ENCODE measurements at places on chromosomes 2 and 18. TPM values are rescaled to one million over a fixed set of nuclear protein-coding genes. Genes with fewer than 3 reads are reported as not detected.

GRCh38 chr18:51164761-51165281, 32.7 kb downstream of the MEX3C start:
- DNase-seq = no peak

DNA sequence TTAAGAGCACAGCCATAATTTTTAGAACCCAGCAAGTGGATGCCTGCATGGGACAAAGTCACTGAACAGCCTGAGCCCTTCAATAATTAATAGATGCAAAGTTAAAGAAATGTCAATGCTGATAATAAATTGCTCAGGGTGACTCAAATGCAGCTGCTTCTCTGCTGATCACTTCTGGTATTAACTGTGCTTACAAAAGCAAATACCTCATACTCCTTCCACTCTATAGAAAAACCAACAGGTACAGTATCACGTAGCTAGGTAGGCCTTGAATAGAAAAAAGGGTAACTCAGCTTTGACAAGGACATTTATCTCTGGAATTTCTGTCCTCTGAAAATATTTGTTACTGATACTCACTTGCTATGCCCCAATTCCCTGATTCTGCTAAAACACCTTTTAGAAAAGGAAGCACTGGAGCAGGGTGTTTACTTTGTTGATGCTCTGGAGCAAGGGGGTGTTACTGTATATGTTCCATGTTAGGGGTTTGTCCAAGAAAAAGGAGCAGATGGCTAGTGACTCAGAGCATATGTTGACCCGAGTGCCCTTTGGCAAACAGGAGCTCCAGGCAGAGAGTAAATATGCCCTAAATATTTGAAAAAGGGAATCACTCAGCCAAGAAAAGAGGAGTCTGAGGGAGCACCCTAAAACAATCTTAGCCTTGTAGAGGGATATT, 59.1 kb upstream of the RTN4 start:
- DNase-seq = peak; percentile 66

IL36B gene
- not detected for total RNA-seq

DNA sequence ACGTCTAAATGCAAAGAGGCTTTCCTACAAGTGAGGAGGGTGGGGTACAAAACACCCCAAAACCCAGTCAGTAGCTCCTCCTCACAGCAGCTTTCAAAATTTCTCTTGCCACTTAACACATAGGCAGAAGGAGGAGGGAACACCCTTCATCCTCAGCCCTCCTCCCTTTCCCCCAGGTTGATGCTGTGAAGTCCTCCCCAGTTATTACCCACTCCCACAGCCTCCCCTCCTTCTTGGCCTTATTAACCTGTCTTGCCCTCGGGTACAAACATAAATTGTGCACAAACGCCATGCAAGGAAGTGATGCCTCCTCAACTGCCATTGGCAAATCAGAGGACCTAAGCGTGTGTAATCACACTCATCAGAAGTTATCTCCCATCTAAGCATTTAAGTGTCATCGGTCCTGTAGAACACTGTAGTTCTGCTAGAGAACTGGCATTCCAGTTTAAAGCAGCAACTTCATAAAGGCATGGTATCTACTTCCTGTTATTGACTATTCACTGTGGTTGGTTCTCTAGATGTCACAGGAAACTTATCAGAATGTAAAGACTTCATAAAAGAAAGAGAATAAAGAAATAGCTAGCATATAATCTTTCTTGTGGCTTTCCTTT, at the start of gene DSC1:
Gene DSC1, minus strand, starts transcription at position 32 of the 611 bp plus-strand sequence. CDS start 262 bp downstream, outside the sequence.
- no peak for DNase-seq

AQP4 gene
- not detected for total RNA-seq

GMCL1 gene
- 14.2 TPM for total RNA-seq

DNA sequence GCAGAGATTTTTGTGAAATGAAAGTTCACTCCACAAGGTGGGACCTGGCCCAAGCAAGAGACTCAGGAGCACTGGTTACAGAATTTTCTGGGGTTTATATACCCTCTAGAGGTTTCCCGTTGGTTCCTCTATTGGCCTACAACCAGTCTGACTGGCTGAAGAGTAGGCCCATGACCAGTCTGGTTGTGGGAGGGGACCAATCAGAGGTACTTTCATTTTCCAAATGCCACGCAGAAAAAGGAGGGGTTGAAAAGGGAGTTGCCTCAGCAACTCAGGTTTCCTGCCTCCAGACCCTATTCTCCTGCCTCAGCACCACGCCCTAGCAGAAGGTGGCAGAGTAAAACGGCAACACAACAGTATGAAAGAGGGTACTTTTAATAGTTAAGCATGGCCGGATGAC, 98.4 kb downstream of the COLEC12 start:
- DNase-seq = no peak

DNA sequence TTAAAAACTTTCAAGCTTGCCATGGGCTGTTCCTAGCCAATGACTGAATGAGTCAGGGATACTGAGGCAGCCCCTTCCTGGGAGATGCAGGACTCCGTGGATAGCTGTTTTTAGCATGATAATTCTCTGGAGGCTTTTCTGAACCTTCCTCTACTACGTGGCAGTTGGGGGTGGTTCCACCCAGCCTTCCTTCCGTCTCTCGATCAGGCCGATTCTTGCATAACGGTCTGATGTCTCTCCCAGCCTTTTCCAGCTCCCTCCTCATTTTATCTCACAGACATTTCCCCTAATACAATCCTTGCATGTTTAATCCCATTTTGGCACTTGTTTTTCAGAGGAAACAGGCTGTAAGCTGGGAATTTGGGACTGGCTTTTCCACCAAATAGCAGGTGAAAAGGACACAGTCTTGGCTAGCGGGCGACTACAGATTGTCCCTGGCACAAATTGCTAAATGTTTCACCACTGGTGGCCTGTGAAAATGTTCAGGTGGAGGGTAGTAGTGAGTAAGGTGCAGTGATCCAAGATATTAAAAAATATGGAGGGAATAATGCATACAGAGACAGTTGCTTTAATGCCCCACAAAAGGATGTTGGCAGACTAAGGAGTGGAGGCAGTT, 21.0 kb upstream of the CTLA4 start:
- no peak for DNase-seq

GRCh38 chr2:98869870-98870269, 66.2 kb downstream of the CRACDL start:
- no peak for DNase-seq

DSG1 gene
- total RNA-seq = not detected

SAP130 gene
- 3.5 TPM for total RNA-seq

GRCh38 chr2:156675896-156676295, 239.7 kb downstream of the GPD2 start:
- no peak for DNase-seq

DNA sequence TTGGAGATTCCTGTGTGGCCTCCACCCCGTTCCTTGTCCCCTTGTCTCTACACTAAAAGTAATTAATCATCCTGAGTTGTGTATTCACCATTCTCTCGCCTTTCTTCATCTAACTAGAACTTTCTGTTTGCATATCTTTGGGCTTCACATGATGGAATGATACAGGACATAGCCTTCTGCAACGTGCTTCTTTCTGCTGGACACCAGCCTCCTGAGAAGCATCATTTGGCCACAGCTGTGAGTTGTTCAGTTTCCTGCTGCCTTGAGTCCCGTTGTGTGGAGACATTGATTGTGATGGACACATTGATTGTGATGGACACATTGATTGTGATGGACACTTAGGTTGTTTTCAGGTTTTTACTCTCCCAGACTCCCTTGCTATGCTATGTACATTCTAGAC, 139.3 kb downstream of the KCTD1 start:
- no peak for DNase-seq

GRCh38 chr2:121865914-121866313, 110.5 kb downstream of the TSN start:
- DNase-seq = no peak

FOXI3 gene
- total RNA-seq = not detected

GRCh38 chr18:42082415-42083234, 127.6 kb downstream of the PIK3C3 start:
- DNase-seq = no peak

HADHB gene
- 107 TPM for total RNA-seq

GKN1 gene
- not detected for total RNA-seq

CAD gene
- total RNA-seq = 35.5 TPM

- peak; percentile 82 for DNase-seq
These were observed 19.3 kb downstream of the STK36 start for GRCh38 chr2:218691234-218691633.

DNA sequence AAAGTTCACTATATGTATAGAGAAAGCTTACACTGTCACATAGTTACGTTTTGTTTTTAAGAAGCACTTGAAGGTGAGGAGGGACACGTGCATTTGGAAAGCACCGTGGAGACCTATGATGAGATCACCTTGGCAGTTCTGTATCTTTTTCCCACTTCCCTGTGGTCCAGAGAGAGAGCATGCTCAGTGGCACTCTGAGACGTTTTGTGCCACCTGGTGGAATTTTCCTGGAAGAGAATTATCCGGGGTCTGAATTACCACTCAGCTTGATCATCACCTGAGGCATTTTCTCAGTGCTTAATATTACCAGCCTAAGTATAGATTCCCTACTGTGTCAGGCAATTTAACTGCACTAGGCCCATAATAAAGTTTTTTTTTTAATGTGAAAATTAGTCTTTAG, 469.4 kb upstream of the SMIM21 start:
- no peak for DNase-seq

- DNase-seq = no peak
These were observed 12.1 kb downstream of the SP3 start for GRCh38 chr2:173953047-173953424.

- no peak for DNase-seq
These were observed 1356.8 kb upstream of the CRIM1 start for GRCh38 chr2:34998741-34999140.

DNA sequence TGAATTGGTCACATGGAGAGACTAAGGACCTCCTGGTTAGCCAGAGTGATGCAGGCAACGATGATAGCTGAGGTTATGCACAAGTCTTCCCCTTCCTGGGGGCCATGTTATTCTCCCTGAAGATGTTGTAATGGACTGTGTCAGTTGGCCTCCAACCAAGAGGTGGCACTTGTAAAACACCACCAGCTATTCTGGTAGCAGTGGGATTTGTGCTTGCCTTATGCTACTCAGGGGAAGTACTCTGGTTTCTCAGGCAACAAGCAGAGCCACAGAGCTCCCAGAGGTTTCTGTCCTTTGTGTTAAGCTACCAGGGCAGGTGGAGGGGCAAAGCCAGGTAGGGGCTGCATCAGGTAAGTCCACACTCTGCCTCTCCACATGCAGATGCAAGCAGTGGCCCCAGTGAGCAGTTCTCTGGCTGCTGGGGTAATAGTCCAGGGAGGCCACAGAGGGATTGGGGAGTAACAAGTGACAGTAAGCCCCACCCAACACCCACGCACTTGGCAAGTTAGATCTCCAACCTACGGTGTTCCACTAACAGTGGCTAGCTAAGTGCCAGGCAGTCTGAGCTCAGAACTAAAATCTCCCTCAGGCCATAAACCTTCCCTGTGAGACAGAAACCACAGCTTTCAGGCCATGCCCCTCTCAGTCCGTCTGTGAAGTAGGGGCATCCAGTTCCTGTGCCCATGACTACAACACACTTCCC, 99.7 kb downstream of the RND3 start:
- no peak for DNase-seq

GRCh38 chr2:107751936-107752335, 74.8 kb upstream of the RGPD4 start:
- DNase-seq = no peak

GRCh38 chr18:76886112-76886511, 63.8 kb downstream of the ZNF236 start:
- DNase-seq = no peak

DNA sequence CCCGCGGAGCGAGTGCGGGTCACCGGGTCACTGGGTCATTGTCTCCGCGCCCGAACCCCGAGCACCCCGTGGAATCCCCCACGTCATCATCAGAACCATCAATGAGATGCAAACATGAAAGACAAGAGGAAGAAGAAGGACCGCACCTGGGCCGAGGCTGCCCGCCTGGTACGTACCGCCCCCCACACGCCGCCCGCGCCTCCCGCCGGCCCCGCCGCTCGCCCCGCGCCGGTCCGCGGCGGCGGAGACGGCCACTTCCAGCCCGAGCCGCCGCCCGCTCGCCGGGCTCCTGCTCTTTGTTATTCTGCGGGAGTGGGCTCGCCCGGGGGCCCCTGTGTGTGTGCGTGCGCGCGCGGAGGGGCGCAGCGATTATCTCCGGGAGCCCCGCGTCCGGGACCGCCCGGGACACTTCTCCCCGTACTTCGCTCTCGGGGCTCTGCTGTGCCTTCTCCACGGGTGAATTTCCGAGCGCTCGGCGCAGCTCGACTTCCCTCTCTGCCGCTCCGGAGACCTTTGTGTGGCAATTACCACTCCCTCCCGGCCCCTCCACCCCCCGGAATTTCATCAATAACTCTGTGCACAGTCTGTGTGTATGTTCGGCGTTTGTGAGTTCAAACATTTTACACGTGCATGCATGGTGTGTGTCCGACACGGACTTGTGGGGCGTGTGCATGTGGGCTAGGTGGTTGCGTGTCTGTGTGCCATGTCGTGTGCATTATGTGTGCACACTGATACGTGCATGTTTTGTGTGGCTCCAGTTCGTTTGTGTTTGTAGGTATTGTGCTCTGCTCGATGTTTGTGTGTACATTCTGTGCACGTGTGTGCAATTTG, 714 bp downstream of the ASXL3 start:
- no peak for DNase-seq

RAX gene
- total RNA-seq = not detected

GRCh38 chr2:163767097-163767496, 31.3 kb upstream of the FIGN start:
- DNase-seq = no peak

DNA sequence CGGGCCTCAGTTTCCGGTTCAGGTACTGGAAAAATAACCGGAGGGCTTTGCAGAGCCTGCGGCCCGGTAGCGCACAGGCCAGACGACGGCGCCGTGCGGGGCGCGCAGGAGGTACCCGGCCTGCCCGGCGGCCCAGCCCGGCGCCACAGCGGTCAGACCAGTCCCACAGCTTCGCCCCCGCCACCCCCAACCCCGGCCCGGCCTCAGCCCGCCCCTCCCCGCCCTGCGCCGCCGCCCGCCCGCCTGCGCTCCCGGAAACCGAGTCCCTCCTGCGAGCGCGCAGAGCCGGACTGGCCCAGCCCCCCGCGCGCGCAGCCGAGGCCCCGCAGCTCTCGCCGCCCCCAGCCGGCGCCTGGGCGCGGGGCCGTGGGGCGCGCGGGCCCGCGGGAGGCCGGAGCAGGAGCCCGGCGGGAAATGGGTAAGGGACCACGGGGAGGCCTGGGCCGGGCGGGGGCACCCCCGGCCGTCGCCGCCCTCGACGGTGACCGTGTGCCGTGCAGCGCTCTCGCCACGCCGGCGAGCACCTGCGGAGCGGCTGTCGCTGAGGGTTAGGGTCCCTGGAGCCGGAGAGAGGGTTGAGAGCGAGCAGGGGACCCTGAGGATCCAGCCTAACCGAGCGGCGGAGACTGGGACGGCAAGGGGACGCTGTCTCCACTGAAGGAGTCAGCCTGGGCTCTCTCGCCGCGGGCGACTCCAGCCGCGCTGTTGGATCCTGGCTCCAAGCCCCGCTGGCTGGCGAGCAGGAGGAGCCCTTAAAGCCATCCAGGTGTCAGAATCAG, 16.5 kb upstream of the PSD4 start:
- no peak for DNase-seq

FIGN gene
- total RNA-seq = 4.1 TPM
